ENCODE measurements at places on chromosomes 1 and 21.

- no peaks in the 10 kb centered on the region for H3K27me3 ChIP-seq
- DNase-seq: no peak
- no peak overlapping the region for H3K27ac ChIP-seq
- H3K4me1 ChIP-seq: no peaks in the 10 kb centered on the region
- H3K4me3 ChIP-seq: no peak overlapping the region
- no peaks in the 10 kb centered on the region for H3K36me3 ChIP-seq
Observed at GRCh38 chr1:81551946-81552345, 248.8 kb upstream of the ADGRL2 start.

GRCh38 chr1:12052008-12052573 is 11.0 kb upstream of the TNFRSF8 start:
- H3K27ac ChIP-seq: peak overlapping the region; percentile 75
- peaks cover 21% of the 10 kb centered on the region for H3K27me3 ChIP-seq
- no peaks in the 10 kb centered on the region for H3K36me3 ChIP-seq
- no peak for DNase-seq
- H3K4me3 ChIP-seq: peak overlapping the region; percentile 62

- no peaks in the 10 kb centered on the region for H3K36me3 ChIP-seq
- H3K4me1 ChIP-seq: no peaks in the 10 kb centered on the region
- H3K27ac ChIP-seq: no peak overlapping the region
- peaks cover 6% of the 10 kb centered on the region for H3K27me3 ChIP-seq
- H3K4me3 ChIP-seq: no peak overlapping the region
Observed at GRCh38 chr1:64039390-64039926, 164.0 kb upstream of the UBE2U start.

DNA sequence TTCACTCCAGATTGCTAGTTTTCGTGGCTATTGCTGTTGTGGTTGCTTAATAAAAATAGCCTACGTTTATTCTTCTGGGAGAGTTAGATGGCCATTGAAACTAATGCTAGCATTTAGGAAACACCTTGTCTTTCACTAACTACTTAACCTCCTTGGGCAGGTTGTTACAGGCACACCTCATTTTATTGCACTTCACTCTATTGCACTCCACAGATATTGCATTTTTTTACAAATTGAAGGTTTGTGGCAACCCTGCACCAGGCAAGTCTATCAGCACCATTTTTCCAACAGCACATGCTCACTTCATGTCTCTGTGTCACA is 11.3 kb upstream of the MARK1 start:
- peaks cover 36% of the 10 kb centered on the region for H3K27me3 ChIP-seq
- DNase-seq: no peak
- no peak overlapping the region for H3K4me3 ChIP-seq

DNA sequence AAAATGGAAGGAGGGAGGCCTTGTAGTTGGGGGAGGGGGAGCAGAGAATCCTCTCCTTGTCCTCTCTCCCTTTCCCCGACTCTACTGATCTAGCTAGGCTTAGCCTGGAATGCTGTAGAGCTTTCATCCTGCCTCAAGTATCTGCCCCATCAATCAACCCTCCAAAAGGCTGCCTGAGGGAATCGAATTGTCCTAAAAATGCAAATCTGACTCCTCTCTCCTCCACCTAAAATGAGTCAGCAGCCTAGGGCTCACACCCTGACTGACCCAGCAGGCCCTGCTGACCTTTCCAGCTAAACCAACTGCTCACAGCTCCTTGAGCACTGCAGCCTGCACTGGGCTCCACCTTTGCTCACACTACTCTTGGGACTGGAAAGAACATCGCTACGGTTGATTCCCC is 2.8 kb downstream of the HPDL start:
- peaks cover 4% of the 10 kb centered on the region for H3K4me1 ChIP-seq
- H3K36me3 ChIP-seq: peaks cover 13% of the 10 kb centered on the region
- H3K27ac ChIP-seq: no peak overlapping the region
- no peak for DNase-seq
- no peak overlapping the region for H3K4me3 ChIP-seq

DNA sequence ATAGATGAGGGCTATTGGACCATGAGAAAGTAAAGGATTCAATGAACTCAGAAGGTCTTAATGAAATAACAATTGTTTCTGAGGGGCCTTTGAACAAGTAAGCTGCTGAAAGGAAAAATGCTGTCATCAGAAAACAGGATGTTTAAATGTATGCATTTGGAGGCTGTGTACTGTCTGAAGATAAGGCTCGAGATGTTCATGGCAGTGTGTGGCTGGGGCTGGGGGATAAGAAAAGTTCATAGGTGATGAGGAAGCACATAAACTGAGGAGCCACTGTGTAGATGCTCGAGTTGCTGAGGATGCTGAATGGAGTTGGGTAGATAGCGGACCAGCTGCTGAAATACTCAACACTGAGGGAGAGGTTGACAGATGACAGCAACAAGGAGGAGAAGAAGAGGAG is 17.8 kb downstream of the THEM4 start:
- H3K27me3 ChIP-seq: no peaks in the 10 kb centered on the region
- H3K36me3 ChIP-seq: peaks cover 37% of the 10 kb centered on the region
- no peak for DNase-seq

DNA sequence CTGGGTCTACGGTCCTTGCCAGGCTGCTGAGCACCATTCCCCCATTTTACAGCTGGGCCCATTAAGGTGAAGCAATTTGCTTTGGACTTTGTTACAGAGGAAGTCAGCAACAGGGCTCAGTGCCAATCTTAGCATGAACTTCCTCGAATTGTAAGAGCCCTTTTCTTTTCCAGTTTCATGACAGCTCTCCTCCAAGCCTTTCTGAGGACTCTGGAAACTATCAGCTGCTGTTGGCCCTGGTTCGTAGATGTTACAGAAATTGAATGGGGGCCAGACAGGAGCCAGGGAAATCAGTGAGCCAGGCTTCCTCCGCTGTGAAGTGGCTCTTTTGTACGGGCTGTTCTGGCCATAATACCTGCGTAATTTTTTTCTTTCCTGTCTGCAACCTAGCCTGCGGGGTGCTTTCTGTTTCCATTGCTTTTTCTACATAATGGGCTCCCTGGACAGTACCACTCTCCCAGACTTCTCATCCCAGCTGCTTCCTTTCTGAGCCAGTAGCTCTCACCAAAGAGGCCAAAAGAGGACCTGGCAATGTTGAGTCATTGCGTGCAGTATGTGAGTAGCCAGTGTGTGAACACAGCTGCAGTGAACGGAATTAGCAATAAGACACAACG is 386.3 kb downstream of the DISC1 start:
- peaks cover 4% of the 10 kb centered on the region for H3K4me1 ChIP-seq
- H3K4me3 ChIP-seq: no peak overlapping the region
- H3K27me3 ChIP-seq: no peaks in the 10 kb centered on the region
- peak overlapping the region; percentile 65 for H3K27ac ChIP-seq
- DNase-seq: no peak

DNA sequence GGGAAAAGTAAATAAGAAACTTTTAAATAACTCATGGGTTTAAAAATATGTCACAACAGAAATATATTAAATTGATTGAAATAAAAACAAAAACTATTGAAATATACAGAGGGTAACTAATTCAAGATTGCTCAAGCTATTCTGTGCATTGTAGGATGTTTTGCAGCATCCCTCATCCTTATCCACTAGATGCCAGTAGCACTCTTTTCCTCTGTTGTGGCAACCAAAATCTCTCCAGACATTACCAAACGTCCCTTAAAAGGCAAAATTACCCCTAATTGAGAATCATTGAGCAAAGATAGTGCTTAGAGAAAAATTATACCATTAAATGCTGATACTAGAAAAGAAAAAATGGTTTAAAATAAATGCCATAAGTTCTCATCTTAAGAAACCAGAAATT is 682.6 kb downstream of the RWDD3 start:
- no peaks in the 10 kb centered on the region for H3K27me3 ChIP-seq
- H3K4me3 ChIP-seq: no peak overlapping the region
- DNase-seq: no peak
- no peak overlapping the region for H3K27ac ChIP-seq
- H3K4me1 ChIP-seq: no peaks in the 10 kb centered on the region

GRCh38 chr1:20521960-20522861 is 14.3 kb upstream of the MUL1 start:
- no peaks in the 10 kb centered on the region for H3K4me1 ChIP-seq
- H3K36me3 ChIP-seq: no peaks in the 10 kb centered on the region
- H3K27me3 ChIP-seq: peaks cover 55% of the 10 kb centered on the region
- H3K27ac ChIP-seq: no peak overlapping the region
- no peak overlapping the region for H3K4me3 ChIP-seq
- DNase-seq: peak; percentile 74

DNA sequence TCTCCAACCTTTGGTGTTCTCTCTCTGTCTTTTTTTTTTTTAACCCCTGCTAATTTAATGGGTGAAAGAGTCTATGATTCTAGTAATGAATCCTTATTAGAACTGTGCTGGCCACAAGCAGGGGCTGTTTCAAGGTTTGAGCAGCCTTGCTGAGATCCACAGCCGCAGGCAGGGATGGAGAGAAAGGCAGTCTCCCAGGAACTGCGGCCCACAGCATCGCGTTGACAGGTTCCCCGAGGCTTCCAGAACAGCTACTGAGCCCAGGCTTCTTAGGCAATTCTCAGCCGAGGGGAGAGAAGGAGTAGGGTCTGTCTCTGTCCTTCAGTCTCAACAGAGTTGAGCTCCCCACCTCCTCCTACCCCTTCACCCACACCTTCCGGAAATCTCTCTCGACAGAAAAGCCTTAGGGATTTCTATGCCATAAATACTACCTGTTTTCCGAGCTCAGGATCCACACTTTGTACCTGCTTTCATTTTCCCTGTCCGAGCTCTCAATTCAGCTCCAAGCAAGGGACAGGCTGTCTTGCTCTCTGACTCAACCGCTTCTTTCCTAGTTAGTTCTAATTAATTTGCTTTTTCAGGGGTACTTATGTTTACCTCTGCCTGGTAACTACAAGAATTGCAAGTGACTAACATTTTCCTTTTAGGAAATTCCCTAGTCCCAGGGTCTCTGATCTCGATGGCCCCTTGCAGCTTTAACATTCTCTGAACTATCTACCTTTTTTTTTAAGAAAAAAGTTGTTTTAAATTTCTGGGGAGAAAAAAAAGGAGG is 6.7 kb upstream of the CASZ1 start:
- no peak for DNase-seq
- peaks cover 94% of the 10 kb centered on the region for H3K27me3 ChIP-seq
- H3K27ac ChIP-seq: no peak overlapping the region
- no peak overlapping the region for H3K4me3 ChIP-seq

GRCh38 chr21:46560568-46561444 is 44.1 kb downstream of the S100B start:
- no peak for DNase-seq
- peaks cover 67% of the 10 kb centered on the region for H3K36me3 ChIP-seq
- H3K27me3 ChIP-seq: no peaks in the 10 kb centered on the region
- H3K4me1 ChIP-seq: peaks cover 26% of the 10 kb centered on the region
- H3K27ac ChIP-seq: peak overlapping the region; percentile 92

- no peak for DNase-seq
- H3K27me3 ChIP-seq: no peaks in the 10 kb centered on the region
- H3K27ac ChIP-seq: peak overlapping the region; percentile 89
- peak overlapping the region; percentile 72 for H3K4me3 ChIP-seq
Observed at GRCh38 chr1:198168227-198168626, 11.4 kb downstream of the NEK7 start.

All from effector memory CD8-positive, alpha-beta T cell (primary cell).